ENCODE measurements at places on chromosomes 11 and 22.

- no peak for DNase-seq
Measured at GRCh38 chr22:41397143-41397811, 15.5 kb downstream of the TEF start.

- no peak for DNase-seq
Measured at GRCh38 chr22:36360011-36360410, 27.8 kb downstream of the MYH9 start.

- DNase-seq = no peak
Measured at GRCh38 chr11:1922481-1923081, 3.1 kb downstream of the TNNT3 start.

GRCh38 chr11:110903830-110904229, 191.6 kb upstream of the ARHGAP20 start:
- no peak for DNase-seq

GRCh38 chr22:44051961-44052360, 27.9 kb downstream of the PARVB start:
- no peak for DNase-seq
